ENCODE measurements at places on chromosomes 13 and 19.

DNA sequence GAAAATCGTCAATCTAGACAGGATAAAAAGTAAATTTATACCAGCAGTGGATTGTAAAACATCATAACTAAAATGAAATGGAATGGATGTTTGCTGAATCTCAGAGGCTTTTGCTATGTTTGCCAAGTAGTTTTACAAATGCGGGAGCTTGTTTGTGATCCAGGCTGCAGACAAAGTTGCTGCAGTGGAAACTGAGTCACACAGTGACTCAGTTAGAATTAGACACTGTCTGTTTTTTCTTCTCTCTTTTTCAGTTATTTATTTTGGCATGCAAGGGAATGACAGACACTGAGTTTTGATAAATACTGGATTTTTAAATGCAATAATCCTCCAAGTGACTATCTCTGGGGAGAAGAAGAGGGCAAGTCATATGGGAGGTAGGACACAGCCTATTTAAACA is 4.6 kb upstream of the PNMA8A start:
- no peak for DNase-seq

DNA sequence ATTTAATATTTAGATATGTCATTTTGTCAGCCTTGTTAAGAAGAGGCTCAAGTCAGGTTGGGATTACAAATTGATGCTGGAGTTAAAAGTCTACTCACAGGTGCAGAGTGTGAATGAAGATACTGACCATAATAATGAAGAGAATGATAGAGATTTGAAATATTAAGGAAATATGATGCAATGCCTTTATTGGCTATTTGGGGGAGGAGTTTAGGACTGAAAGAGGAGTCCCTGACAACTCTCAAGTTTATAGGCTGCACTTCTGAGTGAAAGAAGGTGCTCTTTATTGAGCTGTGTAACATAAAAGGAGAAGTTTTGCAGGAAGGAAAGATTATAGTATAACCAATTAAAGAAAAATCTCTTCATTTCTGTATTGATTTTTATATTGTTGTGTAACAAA is 827.7 kb upstream of the PCDH9 start:
- DNase-seq = no peak

DNA sequence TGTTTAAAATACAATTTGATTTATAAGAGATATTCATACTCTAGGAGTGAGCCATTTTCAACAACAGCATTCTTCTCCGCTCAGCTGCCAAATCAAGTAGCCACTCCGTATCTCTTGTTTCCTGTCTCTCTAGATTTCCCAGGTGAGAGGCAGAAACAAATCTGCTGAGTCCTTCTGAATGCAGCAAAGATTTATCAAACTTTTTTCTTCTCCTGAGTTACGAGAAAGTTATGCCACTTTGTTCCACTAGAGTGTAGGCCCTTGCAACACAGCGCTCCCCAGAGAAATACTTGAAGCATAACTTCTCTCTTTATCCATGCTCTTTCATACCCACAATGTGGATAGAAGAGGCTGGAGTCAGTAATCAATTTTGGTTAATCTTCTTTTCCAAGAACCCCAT is 1960.8 kb downstream of the OLFM4 start:
- no peak for DNase-seq

- no peak for DNase-seq
These were observed 274.8 kb downstream of the TSHZ3 start for GRCh38 chr19:31074199-31075125.

- peak; percentile 63 for DNase-seq
These were observed 1.9 kb downstream of the KLF1 start for GRCh38 chr19:12884926-12885748.

DNA sequence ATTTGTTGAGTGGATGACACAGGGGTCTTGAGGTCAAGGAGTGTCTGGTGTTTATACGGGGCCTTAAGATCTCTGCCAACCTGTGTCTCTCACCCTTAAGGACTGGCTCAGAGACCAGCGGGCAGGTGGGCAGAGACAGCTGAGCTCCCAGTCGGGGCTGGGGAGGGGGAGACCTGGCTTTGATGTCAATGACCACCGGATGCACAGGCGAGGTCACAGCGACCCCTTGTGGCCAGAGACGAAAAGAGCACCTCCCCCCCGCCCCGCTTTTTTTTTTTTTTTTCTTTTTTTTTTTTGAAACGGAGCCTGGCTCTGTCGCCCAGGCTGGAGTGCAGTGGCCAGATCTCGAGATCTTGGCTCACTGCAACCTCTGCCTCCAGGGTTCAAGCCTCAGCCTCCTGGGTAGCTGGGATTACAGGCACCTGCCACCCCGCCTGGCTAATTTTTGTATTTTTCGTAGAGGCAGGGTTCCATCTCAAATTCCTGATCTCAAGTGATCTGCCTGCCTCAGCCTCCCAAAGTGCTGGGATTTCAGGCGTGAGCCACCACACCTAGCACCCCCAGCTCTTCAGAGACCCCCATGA is 12.1 kb upstream of the KLK14 start:
- no peak for DNase-seq

DNA sequence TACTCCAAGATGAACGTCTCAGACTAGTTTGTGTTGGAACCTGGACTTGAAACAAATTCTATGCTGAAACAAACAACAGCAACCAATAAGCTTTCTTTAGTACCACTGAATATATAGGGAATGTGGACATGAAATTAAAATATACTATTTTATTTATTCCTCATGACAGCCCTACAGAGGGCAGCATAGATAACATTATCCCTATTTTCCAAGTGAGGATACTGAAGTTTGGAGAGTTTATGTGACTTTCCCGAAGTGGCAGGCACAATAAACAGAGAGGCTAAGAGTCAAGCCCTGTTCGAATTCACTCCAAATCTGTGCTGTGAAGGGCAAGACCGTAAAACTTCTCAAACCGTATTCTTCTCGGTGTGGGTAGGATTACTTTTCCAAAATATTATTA is 509.9 kb upstream of the GPC6 start:
- DNase-seq = no peak

DNA sequence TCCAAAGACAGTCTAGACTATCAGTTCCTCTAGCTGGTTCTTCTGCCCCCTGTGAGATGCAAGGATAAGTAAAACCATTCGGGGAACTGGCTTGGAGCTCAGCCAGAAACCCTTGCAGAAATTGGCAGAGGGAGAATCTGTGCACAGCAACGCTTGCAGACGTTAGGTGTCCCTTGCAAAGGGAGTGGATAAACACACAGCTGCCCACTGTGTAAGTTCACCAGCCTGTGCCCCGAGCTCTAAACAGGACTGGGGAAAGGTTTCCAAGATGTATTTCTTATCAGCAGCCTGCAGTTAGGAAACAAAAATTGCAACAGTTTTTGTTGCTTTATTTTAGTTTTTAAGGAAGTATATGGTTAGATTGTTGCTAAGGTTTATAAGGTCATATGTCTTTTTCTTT is 19.0 kb upstream of the ADGRE1 start:
- DNase-seq = peak; percentile 42

Measured in head of caudate nucleus (tissue), 42 donors.